ENCODE measurements at places on chromosomes 7 and 10.

DNA sequence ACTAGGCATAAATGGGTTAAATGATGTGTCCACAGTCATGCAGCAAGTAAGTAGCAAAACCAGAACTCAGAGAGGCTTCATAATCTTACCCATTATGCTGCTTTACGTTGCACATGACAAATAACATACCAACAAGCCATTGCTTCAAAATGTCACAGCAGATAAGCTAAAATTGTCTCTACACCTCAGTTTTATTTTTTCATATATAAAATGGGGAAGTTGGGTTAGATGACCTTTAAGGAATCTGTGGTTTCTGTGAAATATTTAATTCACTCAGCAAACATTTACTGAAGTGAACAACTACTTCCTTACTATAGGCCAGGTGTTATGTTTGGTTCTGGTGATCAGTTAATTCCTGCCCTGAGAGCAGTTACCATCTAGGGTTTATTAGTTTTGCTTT is 2.2 kb upstream of the ASCC1 start:
- no peak for DNase-seq

GRCh38 chr7:108211382-108212201 is 81.4 kb upstream of the LAMB4 start:
- DNase-seq = no peak

DNA sequence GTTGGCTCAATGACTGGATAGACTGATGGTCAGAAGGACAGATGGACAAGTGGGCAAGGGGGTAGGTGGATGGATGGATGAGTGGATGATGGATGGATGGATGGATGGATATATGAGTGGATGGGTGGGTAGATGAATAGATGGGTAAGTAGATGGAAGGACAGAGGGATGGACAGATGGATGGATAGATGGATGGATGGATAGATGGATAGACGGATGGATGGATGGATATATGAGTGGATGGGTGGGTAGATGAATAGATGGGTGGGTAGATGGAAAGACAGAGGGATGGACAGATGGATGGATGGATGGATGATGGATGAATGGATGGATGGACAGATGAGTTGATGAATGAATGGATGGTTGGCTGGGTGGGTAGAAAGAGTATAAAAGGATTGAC is 119.5 kb downstream of the GRID1 start:
- DNase-seq = no peak

GRCh38 chr10:65550761-65551160 is 1375.1 kb upstream of the LRRTM3 start:
- no peak for DNase-seq

DNA sequence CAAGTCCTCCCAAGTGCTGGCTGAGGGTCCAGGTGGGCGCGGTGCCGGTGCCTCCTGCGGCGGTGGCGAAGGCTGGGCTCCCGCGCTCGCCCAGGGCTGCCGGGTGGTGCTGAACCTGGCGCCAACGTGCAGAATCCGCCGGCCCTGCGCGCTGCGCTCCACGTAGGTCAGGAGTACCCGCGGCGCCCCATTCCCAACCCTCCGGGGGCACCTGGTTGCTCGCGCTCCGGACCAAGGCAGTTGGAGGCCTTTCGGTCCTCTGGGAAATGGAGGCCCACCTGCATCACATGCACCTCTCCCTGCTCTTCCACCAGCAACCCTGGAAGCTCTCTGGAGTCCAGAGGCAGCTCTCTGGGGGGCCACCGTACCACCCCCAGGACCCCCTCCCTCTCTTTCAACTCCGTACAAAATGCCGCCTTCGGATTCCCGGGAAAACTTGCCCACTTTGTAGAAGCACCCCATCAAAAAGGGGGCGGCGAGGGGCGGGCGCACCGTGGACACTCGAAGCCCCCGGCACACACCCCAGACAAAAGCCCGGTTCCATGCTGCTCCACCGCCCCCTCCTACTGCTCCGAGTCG is 745 bp downstream of the SLC16A9 start:
- DNase-seq = peak; percentile 16

- no peak for DNase-seq
These were observed 57.0 kb downstream of the P4HA1 start for GRCh38 chr10:73039635-73040034.

DNA sequence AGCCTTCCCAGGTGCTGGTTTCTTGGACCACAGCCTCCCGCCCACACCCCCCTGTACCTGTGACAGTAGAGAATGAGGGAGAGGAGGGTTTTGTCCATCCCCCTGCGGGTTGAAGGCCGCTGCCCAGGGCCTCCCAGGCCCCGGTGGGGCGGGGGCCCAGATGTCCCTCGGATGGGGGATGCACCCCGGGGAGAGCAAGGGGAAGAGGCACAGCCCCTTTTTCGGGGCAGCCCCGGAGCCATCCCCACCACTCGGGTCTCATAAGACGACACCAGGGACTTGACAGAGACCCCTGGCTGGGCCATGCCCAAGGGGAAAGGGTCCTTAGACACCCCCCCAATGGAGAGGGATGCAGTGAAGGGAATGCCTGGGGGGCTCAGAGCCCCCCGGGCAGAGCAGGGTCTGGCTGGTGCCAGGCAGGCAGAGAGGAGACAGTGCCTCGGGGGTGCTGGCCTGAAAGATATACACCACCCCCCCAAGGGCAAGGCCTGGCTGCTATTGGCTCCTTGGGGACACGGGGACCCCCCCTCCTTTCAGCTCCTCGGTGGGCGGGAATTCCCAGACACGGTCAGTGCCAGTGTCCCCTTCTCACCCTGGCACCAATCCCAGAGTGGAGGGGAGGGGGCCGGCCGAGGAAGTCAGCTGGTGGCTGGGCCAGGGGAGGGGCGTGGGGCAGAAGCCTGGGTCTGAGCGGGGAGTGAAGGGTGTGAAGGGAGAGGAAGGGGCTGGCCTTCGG is 3.7 kb upstream of the SPACDR start:
- no peak for DNase-seq

GRCh38 chr7:106600569-106601373 is 60.2 kb downstream of the CCDC71L start:
- no peak for DNase-seq

GRCh38 chr10:78035933-78036583 is 2.4 kb downstream of the RPS24 start:
- DNase-seq = no peak

- DNase-seq = no peak
These were observed 30.2 kb downstream of the NPTX2 start for GRCh38 chr7:98647326-98647725.

GRCh38 chr7:137001041-137001440 is 132.6 kb downstream of the CHRM2 start:
- DNase-seq = no peak

GRCh38 chr10:121525251-121526134 is 72.8 kb downstream of the FGFR2 start:
- DNase-seq = no peak

GRCh38 chr10:28558186-28558585 is 25.3 kb downstream of the WAC start:
- DNase-seq = no peak

DNA sequence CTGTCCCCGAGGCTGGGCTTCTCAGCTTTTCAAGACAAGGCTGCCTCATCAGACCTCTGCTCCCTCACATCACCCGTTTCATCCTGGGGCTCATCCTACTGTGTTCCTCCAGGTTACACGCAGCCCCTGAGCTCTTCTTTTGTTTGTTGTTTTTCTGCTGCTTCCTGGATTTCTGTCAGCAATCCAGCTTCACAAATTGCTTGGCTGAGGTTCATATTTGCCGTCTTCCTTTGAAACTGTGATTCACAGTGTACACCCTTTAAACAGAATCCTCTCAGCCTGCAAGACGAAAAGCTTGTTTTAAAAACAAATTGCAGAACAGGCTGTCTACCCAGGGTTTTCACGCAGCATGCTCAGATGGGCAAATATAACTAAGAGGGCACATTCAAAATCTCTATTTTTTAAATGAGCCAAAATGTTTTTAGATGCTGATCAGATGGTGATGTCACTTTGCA is 39.1 kb upstream of the PARD3 start:
- no peak for DNase-seq

DNA sequence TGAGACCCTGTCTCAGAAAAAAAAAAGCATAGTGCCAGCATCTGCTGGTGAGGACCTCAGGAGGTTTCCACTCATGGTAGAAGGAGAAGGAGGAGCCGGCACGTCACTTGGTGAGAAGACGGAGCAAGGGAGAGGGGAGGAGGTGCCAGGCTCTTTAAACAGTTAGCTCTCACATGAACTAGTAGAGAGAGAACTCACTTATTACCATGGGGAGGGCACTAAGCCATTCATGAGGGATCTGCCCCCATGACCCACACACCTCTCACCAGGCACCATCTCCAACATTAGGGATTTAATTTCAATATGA is 62.9 kb upstream of the VKORC1L1 start:
- no peak for DNase-seq

- no peak for DNase-seq
These were observed 161.0 kb downstream of the GRID1 start for GRCh38 chr10:86205306-86206239.

- no peak for DNase-seq
These were observed 7.1 kb downstream of the FGF8 start for GRCh38 chr10:101768791-101769170.

DNA sequence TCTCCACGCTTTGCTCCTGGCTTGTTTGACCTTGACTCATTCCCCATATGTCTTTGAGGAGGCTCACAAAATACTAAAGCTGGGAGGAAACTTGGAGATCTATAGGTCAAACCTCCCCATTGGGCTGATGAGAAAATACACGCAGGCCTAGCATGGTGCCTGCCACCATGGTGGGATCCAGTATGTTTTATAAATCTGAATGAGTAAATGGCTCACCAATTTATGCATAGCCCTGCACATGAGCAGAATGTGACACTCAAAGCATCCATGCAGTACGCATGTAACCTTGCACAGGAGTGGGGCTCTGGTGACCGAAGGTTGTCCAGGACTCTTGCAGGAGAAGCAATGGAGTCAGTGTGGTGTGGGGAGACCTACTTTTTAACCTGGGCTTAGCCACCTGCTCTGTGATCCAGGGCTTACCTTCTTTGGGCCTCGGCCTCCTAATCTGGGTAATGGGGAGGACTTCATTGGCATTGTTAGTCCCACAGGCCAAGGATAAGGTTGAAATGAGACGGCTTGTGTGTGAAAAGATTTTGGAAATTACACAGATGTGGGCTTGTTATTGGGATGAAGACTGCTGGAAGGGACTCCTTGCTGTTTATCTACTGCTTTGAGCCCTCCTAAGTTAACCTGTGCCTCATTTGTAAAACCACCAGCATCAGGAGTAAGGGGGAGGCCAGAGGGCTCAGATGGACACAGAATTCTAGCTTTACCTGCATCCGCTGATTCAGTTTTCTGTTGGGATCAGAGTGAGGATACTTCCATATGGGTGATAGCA is 58.4 kb downstream of the ADCYAP1R1 start:
- no peak for DNase-seq

DNA sequence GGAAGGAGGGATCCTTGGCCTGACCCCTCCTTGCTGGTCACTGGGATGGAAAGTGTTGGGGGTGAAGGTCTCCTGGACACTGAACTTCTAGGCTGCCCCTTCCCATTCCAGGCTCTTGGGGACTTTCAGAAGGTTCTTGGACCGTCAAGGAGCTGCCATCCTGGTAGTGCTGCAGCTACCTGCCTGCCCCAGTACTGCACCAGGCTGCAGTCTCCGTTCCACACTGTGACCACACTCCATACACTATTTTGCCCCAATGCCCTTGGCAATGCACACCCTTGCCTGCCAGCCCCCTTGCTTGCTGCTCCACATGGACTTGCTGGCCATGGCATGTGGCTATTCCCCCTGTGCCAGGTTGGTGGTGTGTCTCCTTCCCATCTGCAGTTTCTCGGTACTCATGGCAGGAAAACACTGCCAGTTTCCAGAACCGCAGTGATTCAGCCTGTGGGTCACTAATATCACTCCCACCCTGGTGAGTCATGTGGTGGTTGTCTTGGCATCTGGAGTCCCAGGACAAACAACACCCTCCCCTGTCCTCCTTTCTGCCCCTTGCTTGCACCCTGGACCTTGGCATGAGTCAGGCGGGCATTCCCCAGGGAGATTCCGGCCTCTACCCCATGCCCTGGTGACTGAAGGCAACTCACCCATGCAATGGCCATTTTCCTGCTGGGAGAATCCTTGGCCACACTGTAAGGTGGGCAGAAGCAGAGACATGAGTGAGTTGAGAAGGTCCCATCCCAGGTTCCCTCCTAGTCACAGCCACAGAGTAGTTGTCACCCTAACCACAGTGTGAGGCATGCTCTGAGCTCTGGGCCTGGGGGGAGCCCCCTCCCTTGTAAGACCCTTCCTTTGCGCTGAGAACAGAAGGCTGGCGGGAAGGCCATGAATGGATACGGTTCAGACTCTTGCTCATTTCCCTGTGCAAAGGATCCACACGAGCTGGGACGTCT is 32.8 kb downstream of the GOLGA7B start:
- DNase-seq = peak; percentile 6

GRCh38 chr10:28678687-28679457 is 1.6 kb downstream of the BAMBI start:
- no peak for DNase-seq

DNA sequence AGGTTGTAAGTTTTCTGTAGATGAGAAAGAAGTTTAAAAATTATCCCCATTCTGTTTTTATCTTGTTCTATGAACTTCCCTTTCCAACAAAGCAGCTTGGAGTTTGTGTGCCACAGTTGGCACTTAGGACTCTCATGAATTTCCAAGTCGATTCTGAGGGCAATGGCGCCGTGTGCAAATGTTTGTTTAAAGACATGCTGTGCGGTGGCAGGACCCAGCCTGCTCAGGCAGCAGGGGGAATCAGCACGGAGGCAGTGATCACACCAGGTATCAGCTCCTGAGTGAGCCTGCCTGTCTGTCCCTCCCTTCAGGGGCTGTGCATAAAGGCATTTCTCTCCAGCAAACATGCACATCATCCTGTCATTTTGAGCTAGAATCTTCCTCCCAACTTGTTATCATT is 109.8 kb upstream of the WDR11 start:
- DNase-seq = no peak

DNA sequence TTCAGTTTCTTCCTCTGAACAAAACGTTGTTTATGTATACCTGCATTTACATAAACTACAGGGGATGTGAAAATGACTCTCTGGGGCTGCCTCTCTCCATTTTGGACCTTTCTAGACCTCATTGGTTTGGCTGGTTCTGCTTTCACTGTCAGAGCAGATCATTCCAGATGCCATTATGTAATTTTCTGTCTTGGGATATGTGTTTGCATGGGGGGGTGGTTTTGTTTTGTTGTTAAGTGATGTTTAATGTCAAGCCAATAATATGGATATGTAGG is 172.4 kb downstream of the LRRC4 start:
- no peak for DNase-seq

- DNase-seq = no peak
These were observed 266.3 kb downstream of the PPP1R3A start for GRCh38 chr7:113652501-113652900.

Data from gastrocnemius medialis (tissue), 4 donors.